Heart left ventricle (tissue), 16 donors: ENCODE measurements at places on chromosomes 3 and 15. TPM values are rescaled to one million over a fixed set of nuclear protein-coding genes. Genes with fewer than 3 reads are reported as not detected.

Gene ISLR
- polyA plus RNA-seq = 9.1 TPM

GRCh38 chr3:178434206-178434805, 101.9 kb upstream of the KCNMB2 start:
- DNase-seq = no peak

- no peak for DNase-seq
Measured at GRCh38 chr3:58361866-58362265, 29.2 kb downstream of the PXK start.

Gene CFAP20DC
- not detected for polyA plus RNA-seq

Gene CCDC54
- polyA plus RNA-seq = not detected

Gene AHSG
- polyA plus RNA-seq = not detected

- no peak for DNase-seq
Measured at GRCh38 chr3:155316426-155316825, 22.9 kb upstream of the STRIT1 start.
